ENCODE measurements at places on chromosomes 1 and 21.

DNA sequence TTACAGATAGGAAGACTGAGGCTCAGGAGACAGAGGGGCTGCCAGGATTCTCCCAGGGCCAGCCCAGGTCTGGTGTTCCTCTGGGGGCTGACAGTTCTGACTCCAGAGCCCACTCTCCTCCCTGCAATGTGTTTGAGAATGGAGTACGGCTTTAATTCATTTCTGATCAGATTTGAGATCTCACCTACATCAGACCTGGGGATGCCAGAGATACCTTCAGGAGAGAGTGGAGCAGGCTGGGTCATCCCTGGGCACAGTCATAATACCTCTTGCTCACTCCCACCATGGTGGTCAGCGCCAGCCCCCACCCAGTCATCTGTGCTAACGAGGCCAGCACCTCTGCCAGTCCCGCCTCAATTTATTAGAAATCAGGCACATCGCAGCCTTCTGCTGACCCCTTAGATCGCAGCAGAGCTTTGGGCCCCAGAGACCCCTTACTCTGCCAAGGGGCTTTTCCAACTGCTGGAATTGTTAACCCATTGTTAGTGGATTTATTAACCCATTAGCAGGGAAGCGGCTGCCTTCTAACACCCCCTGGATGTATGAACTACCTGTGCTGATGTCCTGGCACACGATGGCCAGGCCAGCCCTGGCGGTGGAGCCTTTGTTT is 352.1 kb downstream of the MATN1 start:
- DNase-seq = no peak

GRCh38 chr1:85118751-85119150 is 70.5 kb upstream of the MCOLN3 start:
- no peak for DNase-seq

DNA sequence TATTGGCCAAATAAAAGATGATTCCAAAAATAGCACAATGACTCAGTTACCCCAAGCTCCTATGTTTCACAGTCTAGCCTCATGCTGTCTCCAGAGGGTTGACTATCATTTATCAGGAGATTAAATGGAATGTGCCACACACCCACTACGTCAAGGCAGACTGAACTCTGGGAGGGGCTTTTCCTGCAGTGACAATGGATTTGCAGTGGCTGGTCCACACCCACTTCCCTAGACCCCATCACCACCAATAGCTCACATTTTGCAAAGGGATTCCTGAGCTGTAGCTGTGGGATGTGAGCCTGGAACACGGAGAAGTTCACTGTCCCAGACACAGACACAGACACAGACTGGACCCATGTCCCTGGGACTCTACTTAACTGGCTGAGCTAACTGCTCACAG is 77.1 kb downstream of the HLCS start:
- no peak for DNase-seq

- DNase-seq = no peak
These were observed 2.1 kb downstream of the KCNK2 start for GRCh38 chr1:215084621-215085020.

DNA sequence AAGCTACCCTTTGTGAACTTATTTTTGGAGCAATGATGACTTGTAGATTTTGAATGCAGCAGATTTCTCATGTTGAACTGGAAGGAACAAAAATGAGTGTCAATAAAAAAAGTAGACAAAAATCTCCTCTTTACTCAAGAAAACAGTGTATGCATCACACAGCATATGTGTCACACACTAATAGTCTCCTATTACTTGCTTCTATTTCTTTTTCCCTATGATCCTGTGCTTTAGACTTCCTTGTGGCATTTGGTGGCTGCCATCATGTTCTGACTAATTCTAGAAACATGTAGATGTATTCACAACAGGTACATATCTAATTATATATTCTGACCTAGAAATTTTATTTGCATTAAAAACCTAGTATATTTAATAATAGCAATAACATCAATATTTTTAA is 14.3 kb downstream of the RC3H1 start:
- DNase-seq = no peak

All from activated T-cell treated with anti-CD3 and anti-CD28 coated beads for 1 hour (primary cell).